Lung (tissue), 17 donors: ENCODE measurements at places on chromosomes 11 and 22. TPM values are rescaled to one million over a fixed set of nuclear protein-coding genes. Genes with fewer than 3 reads are reported as not detected.
A peak's percentile ranks its signal among the peaks of the same experiment; 100 is the strongest.

DNA sequence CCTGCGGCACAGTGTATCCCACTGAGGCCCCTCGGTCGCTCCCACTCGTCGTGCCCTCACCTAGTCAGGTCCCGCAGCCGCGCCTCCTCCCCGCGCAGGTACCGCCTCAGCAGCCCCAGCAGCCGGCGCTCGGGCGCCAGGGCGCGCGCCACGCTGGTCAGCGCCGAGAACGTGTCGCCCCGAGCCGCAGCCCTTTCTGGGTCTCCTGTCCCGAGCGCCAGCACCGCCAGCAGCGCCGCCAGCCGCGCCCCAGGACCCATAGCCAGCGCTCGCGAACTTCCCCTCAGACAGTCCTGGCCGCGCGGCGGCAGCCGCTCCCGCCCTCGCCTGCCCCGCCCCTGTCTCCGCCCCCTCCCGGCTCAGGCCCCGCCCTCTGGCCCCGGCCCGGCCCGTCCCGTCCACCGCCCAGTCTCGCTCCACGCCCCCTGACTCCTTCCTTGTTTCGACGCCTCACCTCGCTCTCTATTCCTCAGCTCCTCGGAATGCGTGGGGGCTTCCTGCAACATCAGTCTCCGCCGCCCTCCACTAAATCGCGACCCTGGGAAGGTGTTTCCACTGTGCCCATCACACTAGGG lies at the start of gene P4HA3:
Gene P4HA3 (minus strand): TSS at position 289 of the 575 bp plus-strand sequence. CDS start 29 bp downstream, at position 260.
- peak; percentile 36 for DNase-seq

GRCh38 chr11:112555491-112556364 lies 295.1 kb upstream of the PLET1 start:
- peak; percentile 61 for DNase-seq

GRCh38 chr11:2510626-2511402 lies 66.0 kb downstream of the KCNQ1 start:
- no peak for DNase-seq

GRCh38 chr11:120929664-120930154 lies 94.2 kb upstream of the TBCEL start:
- DNase-seq = peak; percentile 61

DNA sequence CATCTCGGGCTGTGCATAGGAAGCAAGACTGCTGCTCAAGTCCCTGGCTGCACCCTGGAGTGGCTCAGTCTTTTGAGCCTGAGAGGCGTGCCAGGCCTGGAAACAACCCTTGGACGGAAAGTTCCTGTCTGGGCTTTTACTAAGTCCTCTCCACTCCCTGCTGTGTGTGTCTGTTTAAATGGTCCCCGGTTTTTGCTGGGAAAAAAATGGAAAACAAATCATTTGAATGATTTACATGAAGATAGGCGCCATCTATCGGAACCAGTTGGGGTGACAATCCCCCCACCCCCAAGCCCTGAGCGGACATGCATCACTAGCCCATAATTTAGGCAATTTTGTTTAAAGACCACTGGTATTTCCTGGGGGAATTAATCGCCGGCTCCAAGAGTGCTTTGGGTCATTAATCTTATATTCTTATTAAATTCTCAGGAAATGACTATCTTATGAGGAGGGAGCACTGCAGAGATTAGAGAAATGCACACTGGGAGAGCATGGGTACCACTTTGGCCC lies 2.7 kb upstream of the GAB2 start:
- DNase-seq = peak; percentile 88

GRCh38 chr11:11574373-11575287 lies 47.2 kb downstream of the GALNT18 start:
- DNase-seq = no peak

The OR4D5 gene
- total RNA-seq = not detected

DNA sequence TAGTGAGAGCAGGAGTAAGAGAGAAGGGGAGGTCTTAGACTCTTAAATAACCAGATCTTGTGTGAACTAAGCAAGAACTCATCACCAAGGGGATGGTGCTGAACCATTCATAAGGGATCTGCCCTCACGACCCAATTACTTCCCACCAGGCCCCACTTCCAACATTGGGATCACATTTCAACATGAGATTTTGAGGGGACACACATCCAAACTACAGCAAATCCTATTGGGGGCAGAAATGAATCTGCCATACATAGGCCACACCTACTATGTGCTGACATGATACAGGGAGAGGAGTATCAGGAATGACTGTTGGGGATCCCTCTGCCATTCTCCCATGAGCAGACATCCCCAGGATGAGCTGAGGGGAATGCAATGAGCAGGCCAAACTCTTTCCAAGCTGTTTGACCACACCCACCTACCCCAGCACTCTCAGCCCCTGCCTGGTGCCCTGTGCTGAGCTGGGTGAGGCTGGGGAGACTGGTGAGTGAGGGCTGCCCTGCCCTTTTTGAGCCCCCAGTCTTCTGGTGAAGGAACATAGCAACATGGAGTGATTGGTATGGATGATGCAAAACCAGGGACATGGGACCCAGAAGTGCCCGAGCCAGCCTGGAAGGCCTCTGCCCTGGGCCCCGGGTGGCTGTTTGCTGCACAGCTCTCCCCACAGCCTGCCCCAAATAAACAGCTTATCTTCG lies 1.2 kb upstream of the GTSE1 start:
- DNase-seq = no peak

- no peak for DNase-seq
Measured at GRCh38 chr22:44088976-44089570, 65.0 kb downstream of the PARVB start.

GRCh38 chr11:128053981-128054931 lies 533.1 kb downstream of the ETS1 start:
- DNase-seq = no peak

- no peak for DNase-seq
Measured at GRCh38 chr11:115676206-115676605, 172.0 kb upstream of the CADM1 start.

DNA sequence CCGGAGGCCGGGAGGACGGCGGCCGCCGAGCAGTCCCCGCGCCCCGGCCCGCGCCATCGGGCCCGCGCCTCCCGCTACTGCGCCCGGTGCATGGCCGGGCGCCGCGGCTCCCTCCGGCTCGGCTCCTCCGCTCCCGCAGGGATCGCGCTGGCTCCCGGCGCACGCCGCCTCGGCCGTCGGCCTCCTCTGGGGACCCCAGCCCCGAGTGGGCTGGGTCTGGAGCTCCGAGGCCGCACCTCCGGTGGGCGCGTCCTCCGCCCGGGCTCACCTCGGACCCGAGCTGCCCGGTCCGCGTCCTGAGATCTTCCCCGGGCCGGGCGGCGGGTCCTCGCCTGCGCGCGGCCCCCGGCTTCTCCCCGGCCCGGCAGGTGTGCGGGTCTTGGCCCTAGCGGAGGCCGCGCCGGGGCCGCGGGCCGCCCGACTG lies 251 bp downstream of the SHISA8 start:
- no peak for DNase-seq

The MIAT gene
- 5.0 TPM for total RNA-seq

- DNase-seq = no peak
Measured at GRCh38 chr11:71211631-71212030, 40.7 kb downstream of the SHANK2 start.

DNA sequence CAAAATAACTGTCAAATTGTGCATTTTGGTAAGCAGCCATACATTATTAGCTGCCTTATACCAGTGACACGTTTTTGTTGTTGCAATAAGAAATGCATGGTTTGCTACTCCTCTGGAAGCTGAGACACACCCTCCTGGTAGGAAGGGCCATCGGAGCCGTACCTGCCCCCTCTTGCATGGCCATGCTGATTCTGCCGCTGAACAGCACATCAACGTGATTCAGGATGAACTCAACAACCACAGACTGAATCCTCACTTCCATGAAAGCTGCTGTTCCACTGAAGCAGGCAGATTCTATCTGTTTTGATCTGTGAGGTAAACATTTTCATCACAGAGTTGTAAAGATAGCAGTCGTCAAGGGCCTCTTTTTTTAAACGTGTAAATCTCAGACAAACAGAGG lies 38.6 kb upstream of the TP53AIP1 start:
- DNase-seq = no peak

DNA sequence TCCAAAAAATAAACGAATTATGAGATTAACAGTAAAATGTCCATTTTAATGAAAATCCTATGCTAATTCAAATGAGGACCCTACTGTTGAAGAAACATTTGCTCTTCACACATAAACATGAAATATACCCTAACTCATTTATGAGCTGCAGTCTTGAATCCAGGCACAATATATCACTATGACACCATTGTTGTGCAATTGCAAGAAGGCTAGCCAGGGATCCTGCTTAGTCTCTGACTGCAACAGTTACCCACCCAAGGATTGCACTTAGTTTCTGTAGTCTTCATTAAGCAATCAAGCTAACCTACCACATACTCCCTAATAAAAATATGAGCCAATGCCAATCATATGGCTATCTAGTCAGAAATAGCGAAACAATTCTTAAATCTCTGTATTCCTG lies 981.0 kb upstream of the FAT3 start:
- peak; percentile 74 for DNase-seq

DNA sequence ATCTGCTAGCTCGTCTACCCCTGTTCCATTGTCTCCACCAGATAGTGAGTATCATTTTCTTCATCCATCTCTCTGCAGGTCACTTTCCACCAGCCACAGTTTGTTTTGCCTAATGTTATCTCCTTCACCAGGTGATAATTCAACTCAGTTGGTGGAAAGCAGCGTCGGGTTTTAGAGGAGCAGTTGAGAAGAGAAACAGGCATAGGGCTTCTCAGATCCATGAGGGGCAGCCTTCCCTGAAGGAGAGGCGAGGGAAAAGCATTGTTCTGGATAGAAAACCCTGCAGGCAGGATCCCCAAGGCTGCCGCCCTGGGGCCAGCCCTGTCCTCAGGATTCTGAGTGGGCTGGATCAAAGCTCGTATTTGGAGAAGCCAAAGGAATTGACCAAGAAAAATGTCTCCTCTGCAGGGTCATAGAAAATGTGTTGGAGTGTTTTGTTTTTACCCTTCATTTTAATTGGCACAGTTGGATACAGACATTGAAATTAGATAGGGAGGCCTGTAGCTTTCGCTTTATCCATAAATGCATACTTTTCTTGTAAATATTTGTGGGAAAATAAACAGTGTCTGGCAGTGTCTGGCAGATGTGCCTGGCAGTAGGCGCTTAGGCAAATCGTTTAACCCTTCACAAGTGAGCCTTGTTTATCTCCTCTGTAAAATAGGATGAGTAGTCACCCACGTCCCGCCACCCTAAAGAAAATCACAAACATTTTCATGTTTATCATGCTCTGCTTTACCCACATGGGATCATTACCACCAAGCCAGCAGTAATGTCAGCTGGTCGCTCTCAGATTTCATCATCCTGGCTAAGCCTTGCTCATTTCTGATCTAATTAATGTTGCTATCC lies 73.4 kb upstream of the TTC12 start:
- peak; percentile 83 for DNase-seq

The ANO9 gene
- total RNA-seq = 17.6 TPM

GRCh38 chr11:133943950-133944698 lies 12.6 kb downstream of the IGSF9B start:
- no peak for DNase-seq

- peak; percentile 50 for DNase-seq
Measured at GRCh38 chr11:10450462-10451425, 4.3 kb upstream of the AMPD3 start.

The CRYBB3 gene
- not detected for total RNA-seq

- peak; percentile 97 for DNase-seq
Measured at GRCh38 chr11:68659158-68659921, 25.0 kb upstream of the GAL start.

The YPEL4 gene
- 1.5 TPM for total RNA-seq

The FOSL1 gene
- total RNA-seq = 11.4 TPM

DNA sequence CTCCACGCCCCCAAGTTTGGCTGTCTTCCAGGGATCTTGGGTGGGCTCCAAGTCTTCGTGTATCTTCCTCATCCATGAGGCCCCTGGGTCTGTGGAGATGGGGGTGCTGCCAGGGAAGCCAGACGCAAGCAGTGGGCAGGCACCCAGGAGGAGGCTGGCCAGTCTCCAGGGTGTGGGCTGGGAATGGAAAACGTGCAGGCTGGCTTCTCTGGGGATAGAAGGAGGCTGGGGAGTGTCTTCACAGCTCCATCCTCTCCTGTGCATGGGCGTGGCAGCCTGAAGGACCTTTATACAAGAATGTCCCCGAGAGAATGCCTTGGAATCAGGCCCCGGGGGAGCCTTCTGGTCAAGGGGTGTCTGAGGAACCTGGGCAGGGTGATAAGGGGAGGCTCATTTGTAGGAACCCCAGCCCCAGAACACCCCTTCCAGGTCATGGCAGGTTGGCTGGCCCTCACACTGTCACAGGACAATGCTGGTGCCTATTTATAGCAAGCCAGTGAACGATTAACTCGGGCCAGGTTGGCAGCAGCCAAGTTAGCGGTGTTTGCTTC lies 14.0 kb downstream of the SGSM1 start:
- DNase-seq = peak; percentile 42

The MFRP gene
- not detected for total RNA-seq

- DNase-seq = no peak
Measured at GRCh38 chr11:92955860-92956259, 13.6 kb upstream of the MTNR1B start.

DNA sequence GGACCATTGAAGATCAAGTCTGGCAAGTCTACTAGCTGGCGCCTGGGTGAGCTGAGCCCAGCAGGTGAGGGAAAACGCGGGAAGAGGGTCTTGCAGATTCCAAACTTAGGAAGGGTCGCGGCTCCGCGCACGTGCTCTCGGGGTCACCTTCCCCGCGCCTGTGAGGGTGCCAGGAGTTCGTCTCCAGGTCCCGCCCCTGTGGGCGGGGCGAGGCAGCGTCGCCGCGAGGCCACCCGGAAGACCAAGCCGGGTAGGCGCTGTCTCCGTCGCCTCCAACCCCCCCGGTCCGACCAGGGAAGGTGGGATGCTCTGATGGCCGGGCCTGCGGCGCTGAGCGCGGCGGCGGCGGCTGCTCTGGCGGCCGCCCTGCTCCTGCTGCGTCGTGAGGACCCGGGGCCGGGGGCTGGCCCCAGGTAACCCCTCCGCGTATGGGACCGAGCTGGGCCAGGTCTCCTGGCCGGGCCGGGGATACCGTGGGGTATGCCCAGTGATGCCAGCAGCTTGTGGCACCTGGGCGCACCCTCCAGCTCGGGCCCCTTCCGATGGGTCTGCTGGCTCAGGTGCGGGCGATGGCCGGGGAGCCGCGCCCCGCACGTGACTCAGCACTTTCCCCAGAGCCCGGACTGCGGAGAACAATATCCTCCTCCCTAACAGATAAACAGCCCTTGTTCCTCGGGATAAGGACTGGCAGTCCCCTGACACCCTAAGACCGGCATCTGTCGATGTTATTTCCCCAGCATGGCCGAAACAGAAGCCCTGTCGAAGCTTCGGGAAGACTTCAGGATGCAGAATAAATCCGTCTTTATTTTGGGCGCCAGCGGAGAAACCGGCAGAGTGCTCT lies at the start of gene HTATIP2:
Gene HTATIP2 (plus strand): TSS at position 215 of the 841 bp plus-strand sequence. CDS start 524 bp downstream, at position 739.
- peak; percentile 16 for DNase-seq

The GRIK4 gene
- 3.0 TPM for total RNA-seq

The MS4A4E gene
- 1.8 TPM for total RNA-seq

The NXPE1 gene
- not detected for total RNA-seq

The OR52N5 gene
- not detected for total RNA-seq
